ENCODE measurements at places on chromosomes 4 and X. TPM values are rescaled to one million over a fixed set of nuclear protein-coding genes. Genes with fewer than 3 reads are reported as not detected.

DNA sequence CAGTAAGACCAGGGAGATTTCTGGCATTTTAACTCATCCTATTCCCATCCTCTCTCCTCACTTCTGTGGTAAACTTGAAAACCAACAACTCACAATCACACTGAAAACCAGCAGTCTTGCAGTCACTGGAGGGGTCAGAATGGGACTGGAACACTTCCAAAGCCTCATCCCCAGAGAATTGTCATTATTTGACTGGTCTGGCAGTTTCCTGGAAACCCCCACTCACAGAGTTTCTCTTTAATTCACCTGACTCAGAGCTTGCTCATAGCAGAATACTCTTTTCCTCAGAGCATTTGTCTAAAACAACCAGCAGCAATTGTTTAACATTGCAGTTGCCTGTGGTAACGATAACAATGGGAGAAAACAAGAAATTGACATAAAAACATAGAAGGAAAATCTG lies 7.3 kb upstream of the RAB9B start:
- DNase-seq, result no peak

- DNase-seq, result no peak
These were observed 206.6 kb downstream of the ARHGAP10 start for GRCh38 chr4:147938496-147938895.

- DNase-seq, result no peak
These were observed 667.1 kb upstream of the BOD1L1 start for GRCh38 chr4:14294611-14295010.

GRCh38 chr4:98661371-98662054 lies 3.1 kb upstream of the TSPAN5 start:
- DNase-seq, result peak; percentile 47

DNA sequence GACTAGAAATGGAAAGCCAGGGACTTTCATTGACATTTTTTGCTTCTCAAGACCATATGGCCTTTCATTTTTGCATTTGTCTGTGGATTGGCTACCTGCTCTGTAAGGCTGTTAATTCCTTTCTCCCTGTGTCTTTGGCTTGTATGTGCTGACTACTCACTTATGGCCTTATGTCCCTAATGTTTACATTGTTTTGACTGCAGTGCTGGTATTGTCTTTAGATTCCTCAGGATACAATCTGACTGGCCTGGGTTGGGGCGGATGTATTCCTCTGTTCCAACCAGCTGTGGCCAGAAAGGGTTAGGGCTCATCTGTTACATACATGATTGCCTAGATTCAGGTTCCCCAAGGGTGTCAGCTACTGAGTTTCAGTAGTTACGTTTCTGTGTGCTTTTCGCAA lies 108.1 kb downstream of the RAPGEF2 start:
- DNase-seq, result no peak

DNA sequence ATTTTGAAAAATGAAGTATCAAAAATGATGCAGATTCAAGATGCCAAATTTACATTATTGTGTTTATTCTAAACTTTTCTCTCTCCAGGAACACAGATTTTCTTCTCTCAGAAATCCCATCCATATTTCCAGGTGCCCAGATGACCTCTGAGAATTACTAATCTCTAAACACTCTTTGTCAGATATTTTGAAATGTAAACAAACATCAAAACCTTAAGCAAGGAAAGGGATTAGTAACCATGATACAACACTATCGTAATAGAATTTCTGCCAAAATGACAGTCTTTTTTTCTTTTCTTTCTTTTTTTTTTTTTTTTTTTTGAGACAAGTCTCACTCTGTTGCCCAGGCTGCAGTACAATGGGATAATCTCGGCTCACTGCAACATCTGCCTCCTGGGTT lies 76.7 kb downstream of the PDS5A start:
- no peak for DNase-seq

- DNase-seq, result no peak
These were observed 26.0 kb downstream of the NLGN3 start for GRCh38 chrX:71170660-71171059.

DNA sequence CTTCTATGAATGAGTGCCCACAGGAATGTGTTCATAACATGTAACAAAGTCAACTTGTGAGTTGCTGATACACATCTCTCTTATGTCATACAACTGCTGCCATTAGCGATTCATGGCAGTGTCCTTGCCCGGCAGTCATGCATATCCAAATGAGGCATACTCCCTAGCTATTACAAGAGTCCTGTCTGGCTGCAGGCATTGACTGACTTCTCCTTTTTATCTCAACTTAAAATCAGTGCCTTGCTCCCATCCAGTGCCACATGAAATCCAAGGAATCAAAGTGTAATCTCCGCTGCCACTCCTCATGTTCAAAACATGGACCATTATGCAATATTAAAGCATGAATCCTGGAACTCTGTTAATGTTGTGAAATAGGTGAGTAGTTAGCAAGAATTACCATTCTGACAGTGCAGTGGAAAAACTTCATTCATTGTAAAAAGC lies 348.9 kb upstream of the FTHL17 start:
- no peak for DNase-seq

PRSS48 gene
- not detected for total RNA-seq

DNA sequence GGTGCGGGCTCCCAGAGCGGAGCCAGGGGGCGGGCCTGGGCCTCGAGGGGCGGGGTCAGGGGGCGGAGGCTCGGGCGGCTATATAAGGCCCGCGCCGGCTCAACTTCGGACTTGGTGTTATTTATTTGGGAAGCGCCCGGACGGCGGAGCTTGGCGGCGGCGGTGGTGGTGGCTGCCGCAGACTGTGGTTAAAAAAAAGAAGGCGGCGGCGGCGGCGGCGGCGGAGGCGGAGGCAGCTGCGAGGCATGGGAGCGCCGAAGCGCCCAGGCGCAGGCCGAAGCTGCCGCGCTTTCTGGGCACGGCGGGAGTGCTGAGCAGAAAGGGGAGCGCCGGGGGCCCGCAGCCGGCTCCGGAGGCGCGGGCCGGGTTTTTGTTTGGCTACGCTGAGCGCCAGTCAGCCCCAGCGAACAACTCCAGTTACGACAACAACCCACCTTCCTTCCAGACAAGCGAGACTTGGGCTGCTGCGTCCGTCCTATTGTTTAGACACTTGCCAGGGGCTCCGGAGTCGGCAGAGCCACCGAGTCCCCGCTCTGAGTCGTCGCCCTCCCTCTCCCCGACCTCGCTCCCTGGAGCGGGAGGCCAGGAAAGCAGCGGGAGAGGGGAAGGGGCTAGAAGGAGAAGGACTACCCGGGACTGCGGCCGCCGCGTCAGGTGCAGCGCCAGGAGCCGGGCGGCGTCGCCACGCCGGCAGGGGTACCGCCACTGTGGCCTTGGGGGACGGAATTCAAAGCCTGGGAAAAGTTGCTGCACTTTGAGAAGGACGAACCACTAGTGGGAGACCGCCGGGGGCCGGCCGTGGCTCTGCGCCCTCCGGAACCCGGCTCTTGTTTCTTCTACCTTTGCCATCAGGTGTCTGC lies at the start of gene SLIT2:
Gene SLIT2, plus strand, starts transcription at position 110 of the 860 bp plus-strand sequence. CDS start 1,911 bp downstream, outside the sequence.
- peak; percentile 96 for DNase-seq

ACSL4 gene
- total RNA-seq, result 76.2 TPM

GRCh38 chrX:69618803-69619202 lies 2.9 kb downstream of the EDA start:
- DNase-seq, result no peak

- DNase-seq, result peak; percentile 60
These were observed 2.0 kb upstream of the SOD3 start for GRCh38 chr4:24793219-24794005.
